ENCODE measurements at places on chromosomes 12 and 14.

DNA sequence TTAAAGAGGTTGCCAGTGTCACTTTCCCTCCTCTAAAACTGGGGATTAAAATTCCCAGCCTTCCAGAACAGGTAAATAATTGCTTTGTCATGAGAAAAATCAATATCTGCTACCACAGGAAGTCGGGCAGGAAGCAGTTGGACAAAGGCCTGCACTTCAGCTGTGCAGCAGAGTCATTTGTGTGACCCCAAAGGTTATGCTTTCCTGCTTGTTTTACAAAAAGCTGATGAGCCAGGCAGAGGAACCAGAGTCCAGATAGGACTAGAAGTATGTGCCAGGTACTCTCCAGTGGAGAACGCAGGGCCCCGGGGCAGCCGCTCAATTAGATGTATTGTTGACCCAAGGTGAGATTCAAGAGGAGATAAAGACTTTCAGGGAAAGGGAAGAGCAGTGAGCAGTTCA lies 117.1 kb upstream of the FRMD6 start:
- no peak for DNase-seq

GRCh38 chr14:53948205-53948884 lies 8.3 kb downstream of the BMP4 start:
- no peak for DNase-seq

GRCh38 chr12:38695057-38695456 lies 210.3 kb downstream of the CPNE8 start:
- no peak for DNase-seq

DNA sequence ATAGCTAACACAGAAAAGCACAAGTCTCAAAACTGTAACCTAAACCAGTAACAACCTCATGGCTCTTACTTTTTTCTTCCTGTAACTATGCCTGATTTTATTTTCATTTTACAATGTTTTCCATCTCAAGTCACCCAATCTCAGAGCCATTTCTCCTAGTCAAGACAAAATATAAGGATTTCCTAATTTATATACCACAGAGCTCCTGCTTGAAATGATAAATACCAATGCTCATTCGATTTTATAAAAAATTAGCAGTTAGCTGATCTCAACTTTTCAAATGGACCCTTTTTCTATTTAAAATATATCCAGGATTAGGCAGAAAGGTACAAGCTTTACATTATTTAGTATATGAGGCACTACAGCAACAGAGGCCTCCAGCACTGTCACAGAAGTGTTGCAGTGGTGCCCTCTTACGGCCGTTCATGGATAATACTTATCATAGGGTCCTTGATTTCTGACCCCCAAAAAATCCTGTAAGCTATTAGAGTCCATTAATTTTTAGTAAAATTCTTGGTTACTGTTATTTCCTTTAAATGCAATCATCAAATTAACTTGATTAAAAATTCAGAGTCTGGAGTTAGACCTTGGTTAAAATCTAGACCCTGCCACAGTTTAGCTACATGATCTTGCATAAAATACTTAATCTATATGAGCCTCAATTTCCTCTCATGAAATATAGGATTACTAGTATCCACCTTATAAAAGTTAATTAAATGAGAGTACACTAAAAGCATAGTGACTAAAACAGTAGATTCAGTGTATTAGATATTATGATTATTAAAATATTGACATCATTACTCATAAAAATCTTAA lies 68.3 kb downstream of the SEC23A start:
- no peak for DNase-seq

DNA sequence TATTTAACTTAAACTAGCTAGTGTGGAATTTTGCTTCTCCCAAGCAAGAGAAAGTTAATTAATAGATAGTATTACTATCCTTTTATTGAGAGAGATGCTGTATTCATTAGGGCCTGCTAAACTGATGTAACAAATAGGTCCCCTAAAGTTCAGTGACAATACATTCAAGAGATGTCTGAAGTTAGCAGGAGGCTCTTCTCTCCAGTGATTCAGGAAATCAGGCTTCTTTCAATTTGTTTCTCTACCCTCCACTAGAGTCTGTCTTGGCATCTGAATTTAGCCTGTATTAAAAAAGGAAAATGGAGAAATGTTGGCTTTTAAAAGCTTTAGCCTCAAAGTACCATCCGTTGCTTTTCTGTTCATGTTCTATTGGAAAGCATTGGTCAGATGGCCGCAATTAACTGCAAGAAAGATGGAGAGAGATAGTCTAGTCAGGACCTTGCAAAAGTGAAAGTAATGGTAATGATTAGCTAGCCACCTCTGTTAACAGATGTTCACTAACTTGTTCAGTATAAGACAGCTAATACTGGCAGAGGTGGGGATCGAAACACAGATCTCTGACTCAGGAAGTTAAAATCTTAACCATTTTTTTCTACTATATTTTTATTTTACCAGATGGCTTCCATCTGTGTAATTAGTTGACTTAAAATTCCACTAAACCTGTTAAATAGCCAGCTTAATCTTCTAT lies 786.8 kb downstream of the TMTC2 start:
- no peak for DNase-seq

- no peak for DNase-seq
Observed at GRCh38 chr12:132069336-132069985, 74.7 kb downstream of the DDX51 start.

GRCh38 chr12:106307181-106307580 lies 4.6 kb downstream of the TCP11L2 start:
- no peak for DNase-seq

DNA sequence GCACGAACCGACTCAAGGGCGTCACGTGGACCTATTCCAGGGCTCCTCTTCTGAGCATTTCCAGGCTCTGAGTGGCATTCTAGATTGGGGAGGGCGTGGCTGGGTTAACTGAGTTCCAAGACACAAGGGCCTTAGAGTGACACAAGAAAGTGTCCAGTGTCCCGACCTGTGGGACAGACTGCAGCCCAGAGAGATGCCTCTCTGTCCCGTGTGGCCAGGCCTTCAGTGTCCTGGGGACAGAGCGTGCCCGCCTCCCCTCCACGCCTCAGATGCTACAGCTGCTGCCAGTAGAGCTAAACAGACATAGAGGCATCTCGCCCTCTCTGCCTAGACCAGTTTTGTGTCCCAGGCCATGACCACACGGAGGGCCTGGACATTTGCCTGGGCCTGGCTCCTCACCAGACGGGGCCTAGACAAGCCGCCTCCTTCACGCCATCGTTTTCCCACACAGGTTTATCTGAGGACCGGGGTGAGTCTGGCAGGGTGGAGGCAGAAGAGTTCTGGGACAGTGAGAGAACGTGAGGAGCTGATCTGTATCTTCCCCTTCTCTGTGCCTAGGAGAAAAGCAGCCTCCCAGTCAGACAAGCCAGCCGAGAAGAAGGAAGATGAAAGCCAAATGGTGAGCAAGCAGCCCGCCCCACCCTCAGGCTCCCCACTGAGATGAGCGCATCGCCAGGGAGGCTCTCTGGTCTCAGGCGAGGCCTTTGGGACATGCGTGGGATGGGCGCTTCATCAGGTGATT lies 27.1 kb downstream of the DEGS2 start:
- no peak for DNase-seq

GRCh38 chr12:85568395-85569103 lies 267.7 kb downstream of the RASSF9 start:
- DNase-seq, result no peak

GRCh38 chr14:65255583-65256461 lies 153.5 kb upstream of the MAX start:
- DNase-seq, result no peak

DNA sequence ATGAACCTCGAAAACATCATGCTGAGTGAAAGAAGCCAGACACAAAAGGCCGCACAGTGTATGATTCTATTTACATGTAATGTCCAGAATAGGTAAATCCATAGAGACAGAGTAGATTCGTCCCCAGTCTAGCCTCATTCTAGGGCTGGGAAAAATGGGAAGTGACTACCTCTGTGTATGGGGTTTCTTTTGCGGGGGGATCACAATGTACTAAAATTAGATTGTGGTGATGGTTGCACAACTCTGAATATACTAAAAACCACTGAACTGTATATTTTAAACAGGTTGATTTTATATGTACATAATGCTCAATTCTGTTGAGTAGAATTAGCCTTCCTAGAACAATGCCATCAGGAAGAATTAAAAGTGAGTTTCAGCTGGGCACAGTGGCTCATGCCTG lies 6.3 kb upstream of the RILPL2 start:
- no peak for DNase-seq

DNA sequence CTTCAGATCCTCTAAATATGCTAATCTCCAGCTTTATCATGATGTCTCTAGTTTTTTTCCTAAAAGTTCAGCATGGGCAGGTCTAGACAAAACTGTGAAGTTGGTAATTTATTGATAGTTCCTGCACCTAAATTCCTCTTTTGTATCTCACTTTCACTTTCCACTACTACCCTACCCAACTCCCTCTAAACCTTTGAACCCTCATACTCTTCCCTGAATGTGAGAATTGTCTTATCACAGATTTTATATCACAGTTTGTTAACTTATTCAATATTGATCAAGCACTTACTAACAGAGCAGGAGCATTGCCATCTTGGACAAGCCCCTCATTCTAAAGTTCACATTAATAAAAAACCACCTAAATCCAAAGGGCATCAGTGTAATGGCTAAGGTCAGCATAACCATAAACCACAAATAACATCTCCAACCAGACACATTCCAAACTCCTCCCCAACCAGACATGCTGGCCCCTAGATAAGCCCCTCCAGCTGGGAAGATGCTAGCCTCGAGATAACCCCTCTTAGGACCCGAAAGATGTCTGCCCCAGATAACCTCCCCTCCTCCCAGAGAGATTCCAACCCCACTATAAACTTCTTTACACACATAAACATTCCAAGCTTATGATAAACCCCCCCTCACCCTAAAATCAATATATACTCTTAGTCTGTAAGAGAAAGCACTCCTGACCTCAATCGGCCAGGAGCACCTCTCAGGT lies 78.7 kb downstream of the FSCB start:
- no peak for DNase-seq

GRCh38 chr12:44842669-44843068 lies 33.4 kb downstream of the NELL2 start:
- DNase-seq, result no peak

DNA sequence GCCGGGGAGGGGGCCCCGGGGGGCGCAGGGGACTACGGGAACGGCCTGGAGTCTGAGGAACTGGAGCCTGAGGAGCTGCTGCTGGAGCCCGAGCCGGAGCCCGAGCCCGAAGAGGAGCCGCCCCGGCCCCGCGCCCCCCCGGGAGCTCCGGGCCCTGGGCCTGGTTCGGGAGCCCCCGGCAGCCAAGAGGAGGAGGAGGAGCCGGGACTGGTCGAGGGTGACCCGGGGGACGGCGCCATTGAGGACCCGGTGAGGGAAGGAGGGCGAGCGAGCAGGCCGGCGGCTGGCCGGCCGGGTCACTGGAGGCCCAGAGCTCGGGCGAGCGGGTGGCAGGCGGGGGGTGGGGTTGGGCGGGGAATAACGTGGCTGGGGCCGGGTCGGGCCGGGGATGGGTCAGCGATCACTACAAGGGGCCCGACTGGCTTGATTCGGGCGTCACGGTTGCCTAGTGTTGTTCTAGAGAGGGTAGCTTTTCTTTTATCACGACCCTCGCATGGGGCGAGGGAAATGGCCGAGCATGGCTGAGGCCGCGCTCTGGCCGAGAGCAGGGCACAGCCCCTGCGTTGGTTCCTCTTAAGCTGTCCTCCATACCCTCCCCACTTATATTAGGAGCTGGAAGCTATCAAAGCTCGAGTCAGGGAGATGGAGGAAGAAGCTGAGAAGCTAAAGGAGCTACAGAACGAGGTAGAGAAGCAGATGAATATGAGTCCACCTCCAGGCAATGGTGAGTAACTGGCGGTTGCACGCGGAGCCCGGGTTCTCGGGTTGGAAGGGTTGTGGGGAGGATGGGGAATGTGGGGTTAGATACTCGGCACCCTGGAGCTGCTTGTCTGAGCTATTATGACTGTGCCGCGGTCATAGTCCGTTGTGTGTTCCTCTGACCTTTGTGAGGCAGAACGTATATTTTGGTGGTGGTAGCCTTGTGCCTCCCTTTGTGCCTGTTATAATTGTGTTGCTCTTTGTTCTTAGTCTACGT lies 603 bp downstream of the PABPN1 start:
- peak; percentile 46 for DNase-seq

- DNase-seq, result no peak
Observed at GRCh38 chr14:50037852-50038251, 78.5 kb downstream of the VCPKMT start.

- DNase-seq, result no peak
Observed at GRCh38 chr12:26678697-26679660, 154.0 kb downstream of the ITPR2 start.

DNA sequence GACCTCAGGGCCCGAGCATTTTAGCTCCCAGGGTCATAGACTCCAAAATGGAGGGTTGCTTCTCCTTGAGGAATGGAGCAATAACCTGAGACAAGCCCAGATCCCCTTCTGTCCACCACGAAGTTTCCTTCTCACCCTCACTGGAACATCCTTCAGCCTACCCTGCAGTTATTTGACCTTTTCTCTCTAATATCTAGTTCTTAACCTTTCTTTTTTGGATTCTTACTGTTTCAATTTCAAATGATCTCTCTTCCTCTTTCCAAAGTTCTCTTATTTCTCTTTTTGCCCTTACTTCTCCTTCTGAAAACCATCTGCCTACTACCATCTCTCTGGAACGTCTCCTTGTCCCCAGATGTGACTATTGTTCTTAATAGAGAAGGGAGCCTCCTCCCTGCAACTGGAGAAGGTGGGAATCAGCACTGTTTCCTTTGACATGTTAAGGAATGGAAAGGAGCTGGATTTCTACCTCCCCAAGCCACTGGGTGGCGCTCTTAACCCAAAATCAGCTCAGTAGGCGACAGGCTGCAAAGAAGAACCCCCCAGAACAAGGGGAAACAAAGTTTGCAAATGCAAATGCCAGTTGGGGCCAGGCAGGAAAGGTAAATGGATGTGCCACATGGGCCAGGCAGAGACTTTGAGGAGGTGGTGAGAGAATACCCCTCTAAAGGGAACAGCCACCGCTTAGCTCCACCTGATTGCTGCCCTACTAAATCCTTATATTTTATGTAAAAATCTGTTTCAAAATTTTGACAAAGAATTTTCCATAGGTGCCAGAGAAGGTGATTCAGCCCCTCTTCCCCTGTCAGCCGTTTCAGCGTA lies 22.4 kb upstream of the PDE1B start:
- no peak for DNase-seq

DNA sequence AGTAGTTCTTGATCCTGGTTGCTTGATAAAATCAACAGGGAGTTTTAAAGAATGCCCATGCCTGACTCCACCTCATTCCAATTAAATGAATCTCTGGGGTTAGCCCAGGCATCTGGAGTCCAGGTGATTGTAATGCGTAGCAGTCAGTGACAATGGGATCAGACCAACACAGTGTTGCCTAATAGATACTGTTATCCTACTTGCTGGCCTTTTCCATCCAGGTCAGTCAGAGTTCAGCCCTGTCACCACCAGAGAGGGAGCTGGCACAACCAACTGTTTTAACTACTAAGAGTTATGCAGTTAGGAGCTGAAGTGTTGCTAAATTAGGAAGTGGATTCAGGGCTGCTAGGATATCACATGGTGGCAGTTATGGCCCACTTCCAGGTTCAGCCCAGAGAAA lies 107.1 kb downstream of the GPR135 start:
- DNase-seq, result no peak
